ENCODE measurements at places on chromosomes 3 and 15.

- no peak for DNase-seq
Measured at GRCh38 chr3:106813742-106814141, 563.5 kb upstream of the CCDC54 start.

DNA sequence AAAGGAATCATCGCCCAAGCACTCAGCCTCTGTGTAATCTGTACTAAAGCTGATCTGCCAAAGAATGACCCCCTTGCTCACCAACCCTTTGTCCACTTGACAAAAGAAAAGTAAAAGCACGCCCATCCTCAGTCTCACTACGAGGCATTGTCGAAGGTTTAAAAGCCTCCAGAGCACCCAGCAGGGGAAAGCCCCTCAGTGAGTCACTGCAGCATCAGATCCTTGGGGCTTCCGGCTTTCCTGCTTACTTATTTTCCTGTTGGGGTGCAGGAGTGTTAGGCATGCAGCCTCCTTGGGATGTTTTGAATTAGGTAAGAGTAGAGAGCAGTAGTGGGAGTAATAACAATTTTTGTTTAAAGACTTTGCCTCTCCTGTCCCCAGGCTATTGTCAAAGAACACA, 216.1 kb downstream of the MTHFS start:
- no peak for DNase-seq

GRCh38 chr3:108215871-108216270, 6.4 kb downstream of the IFT57 start:
- DNase-seq = no peak

- peak; percentile 21 for DNase-seq
Measured at GRCh38 chr3:182703233-182703632, 90.1 kb upstream of the ATP11B start.

- DNase-seq = no peak
Measured at GRCh38 chr3:183526838-183527427, 28.6 kb downstream of the KLHL6 start.

- DNase-seq = no peak
Measured at GRCh38 chr15:92616621-92617548, 38.7 kb downstream of the FAM174B start.

DNA sequence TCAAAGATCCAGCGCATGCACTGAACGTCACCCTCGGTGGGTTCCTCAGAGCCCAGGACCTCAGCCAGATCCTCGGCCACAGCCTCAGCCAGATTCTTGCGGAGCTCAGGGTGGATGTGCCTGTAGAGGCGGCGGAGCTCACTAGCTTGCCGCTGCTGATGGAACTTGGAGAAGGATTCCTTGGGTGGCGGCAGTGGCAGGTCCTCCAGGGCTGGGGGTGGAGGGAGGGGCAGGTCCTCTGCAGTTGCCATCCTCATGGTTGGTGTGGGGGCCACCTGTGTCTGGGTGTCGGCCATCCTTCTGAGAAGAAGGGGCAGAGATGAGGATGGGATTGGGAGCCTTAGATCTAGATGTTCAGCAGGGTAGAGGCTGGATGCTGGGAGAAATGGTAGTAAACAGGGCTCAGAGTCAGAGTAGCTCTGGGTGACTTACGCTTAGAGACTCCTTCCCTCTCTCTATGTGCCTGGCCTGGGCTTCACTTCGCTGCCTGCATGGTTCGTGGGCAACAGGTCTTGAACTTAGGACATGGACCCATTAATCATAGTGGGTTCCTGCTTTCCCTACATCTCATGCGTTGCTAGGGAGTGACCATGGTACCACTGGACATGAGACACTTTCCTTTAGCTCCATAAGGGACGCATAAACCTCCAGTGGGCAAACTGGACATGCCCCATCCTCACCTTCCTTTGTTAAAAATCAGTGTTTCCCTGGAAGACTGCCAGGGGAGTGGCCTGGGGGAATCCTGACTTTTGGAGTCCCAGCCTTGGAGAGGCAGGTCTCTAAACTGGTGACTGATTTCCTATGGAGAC, 3.0 kb downstream of the XIRP1 start:
- no peak for DNase-seq

DNA sequence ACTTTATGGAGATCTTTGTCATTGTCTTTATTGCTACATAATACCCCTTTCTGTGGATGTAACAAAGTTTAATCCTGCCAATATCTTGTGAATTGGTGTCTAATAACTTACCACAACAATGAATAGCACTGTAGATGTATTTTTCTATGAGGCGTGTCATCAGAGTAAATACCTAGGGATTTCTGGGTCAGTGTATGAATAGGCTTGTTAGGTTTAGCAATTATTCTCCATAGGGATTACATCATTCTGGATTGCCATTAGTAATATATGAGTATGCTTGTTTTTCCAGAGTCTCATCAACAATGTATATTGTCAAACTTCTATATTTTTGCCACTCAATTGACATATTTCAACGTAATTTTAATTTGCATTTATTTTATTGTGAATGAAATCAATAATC, 67.9 kb downstream of the UNC13C start:
- no peak for DNase-seq

DNA sequence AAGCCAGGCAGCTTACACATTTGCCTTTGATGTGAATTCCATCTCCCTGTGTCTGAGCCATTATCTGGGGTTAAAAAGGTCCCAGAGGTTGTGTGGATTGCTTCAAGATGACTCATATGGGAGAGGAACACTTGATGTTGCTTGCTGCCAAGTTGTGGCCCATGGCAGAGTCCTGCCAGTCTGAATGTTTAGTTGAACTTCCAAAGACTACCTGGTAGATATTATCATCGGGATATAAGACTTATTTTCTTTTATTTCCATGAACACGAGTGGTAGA, 85.6 kb downstream of the TJP1 start:
- DNase-seq = peak; percentile 79

DNA sequence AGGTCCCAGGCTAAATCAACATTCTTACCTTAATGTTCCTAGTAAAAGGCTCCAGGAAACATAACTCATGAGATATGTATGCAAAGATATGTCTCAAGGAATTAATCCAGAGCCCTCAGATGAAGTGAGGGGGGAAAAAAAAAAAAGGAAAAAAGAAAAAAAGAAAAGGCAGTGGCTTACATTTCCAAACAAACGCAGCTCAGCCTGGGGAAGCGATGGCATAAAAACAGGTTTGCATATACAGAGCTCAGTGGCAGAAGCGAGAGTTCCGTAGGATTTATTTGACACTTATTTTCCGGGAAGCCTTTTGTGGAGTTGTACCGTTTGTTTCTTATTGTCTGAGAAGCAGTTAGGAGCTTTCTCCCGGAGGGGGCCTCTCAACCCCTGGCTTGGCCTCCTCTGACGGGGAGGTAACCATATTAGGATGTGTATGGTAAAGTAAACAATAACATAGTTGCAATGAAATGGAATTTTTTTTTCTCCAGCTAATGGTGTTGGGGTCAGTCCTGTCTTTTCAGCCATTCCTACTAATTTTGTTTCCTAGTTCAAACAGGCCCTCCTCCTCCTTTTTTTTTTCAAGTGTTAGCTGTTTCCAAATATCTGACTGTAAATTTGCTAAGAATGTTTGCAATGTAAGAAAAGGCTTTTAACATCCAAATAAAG, 338.6 kb downstream of the FOXP1 start:
- no peak for DNase-seq

DNA sequence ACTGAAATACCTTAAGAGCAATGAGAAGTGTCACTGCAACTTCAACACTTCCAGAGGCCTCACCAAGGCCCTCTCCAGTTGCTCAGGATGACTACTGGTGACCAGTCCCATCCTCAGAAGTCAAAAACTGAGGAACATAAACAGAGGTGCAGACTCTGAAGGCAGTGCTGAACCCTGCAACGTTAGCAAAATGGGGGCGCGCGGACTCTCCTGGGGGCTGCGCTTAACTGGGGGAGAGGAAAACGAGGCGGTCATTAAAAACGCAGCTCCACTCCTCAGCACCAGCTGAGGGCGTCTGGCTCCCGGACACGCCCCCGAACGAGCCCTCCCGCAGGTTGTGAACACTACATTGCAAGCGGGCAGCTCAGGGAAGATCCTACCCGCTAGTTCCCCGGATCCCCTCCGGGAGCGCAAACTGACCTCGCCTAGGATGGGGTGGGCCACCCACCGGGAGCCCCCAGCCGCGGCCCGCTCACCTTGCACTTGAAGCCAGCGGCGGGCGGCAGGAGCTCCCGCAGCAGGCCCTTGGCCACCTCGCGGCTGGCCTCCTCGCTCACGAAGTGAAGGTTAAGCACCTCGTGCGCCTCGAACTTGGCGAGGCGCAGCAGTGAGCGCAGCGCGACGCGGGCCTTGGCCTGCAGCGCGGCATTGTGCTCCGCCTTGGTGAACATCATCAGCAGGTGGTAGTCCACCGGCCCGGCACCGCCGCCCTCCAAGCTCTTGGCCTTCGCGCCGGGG, 711 bp downstream of the XXYLT1 start:
- no peak for DNase-seq

DNA sequence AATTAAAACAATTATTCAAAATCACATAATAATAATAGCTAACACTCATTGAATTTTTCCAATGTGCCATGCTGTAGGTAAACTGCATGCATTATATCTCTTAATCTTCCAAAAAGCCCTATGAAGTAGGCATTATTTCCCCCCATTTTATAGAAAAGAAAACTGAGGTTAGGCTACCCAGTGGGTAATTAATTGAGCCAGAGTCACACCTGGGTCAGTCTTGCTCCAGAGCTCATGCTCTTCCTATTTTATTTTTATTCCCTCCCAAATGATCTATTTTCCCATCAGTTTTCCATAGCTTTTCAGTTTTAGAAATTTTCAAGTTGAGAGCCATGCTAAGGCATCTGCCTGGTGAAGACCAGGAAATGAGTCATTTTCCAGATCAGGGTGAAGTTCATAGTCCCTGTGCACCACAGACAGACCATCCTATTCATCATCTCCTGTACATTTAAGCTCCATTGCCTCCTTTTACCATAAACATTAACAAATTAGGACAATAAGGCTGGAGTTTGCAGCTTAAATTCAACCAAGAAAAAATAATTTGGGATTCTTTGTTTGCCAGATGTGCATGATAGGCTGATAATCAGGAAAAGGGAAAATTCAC, 417.3 kb downstream of the OTOL1 start:
- no peak for DNase-seq

- no peak for DNase-seq
Measured at GRCh38 chr3:187082758-187083375, 56.4 kb downstream of the RPL39L start.

DNA sequence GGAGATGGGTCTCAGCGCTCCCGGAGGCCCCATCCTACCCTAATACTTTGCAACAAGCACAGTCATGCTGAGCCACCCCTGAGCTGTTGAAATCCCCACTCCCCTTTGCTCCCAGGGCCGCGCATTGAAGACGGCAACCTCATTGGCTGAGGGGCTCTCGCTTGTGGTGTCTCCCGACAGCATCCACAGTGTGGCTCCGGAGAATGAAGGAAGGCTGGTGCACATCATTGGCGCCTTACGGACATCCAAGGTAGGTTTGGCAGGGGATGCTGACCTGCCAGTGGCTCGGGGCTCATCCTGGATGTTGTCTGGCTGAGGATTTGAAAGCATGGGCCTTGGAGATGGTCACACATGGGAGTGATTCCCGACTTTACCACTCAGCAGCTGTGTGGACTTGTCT, 5.9 kb downstream of the TMEM43 start:
- no peak for DNase-seq

GRCh38 chr15:69783211-69783610, 314.5 kb downstream of the TLE3 start:
- DNase-seq = no peak

GRCh38 chr3:111087924-111088469, 16.4 kb downstream of the NECTIN3 start:
- DNase-seq = no peak

DNA sequence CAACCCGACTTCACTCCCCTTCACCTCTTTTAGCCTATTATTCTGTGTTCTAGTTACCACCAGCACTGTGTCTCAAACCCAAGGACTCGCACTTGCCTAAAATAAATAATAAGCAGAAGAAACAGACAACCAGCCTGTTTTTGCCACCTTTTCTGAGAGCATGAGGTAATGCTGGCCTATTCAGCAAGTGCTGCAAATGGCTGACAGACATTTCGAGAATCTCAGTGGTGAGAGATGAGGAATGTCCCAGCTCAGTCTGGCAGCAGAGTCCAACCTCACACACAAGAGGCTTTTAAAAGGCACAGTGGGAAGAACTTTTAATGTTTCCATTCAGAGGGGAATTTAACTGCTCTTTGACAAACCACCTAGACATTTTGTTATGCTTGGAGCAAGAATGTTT, 143.3 kb upstream of the GMNC start:
- DNase-seq = no peak

GRCh38 chr3:121768452-121768851, 18.9 kb upstream of the GOLGB1 start:
- no peak for DNase-seq

GRCh38 chr3:27630885-27631284, 91.2 kb downstream of the EOMES start:
- no peak for DNase-seq

DNA sequence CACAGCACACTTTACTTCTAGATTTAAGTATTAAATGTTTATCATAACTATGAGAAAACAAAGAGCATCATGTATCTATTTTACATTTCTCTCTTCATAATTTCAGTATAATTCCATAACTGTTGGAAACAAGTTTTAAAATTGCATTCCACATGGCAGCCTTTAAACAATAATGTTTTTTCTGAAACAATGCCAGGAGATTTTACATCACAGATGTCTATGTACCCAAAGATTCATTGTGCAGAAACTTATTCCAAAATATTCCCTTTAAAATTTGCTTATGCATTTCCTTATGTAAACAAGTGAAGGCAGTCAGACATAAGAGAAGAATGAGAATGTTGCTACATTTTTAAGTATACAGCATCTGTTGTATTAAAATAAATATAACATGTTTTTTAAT, 324.9 kb upstream of the COL8A1 start:
- DNase-seq = no peak

DNA sequence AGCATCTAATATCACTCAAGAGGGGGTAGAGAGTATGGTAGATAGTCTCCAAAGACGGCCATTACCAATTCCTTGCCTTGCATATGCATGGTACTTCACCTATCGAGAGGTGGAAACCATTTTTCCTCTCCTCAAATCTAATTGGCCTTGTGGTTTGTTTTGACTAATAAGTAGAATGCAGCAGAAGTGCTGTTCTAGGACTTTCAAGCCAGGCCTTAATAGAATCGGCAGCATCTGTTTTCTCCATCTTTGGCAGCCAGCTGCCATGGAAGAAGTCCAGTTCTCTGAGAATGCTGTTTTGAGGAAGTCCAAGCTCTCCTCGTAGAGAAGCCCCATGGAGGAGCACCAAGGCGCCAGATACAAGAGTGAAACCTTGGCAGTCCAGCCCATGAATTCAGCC, 59.1 kb upstream of the RASGRP1 start:
- DNase-seq = no peak

GRCh38 chr3:37736624-37737023, 125.1 kb upstream of the CTDSPL start:
- no peak for DNase-seq

- DNase-seq = no peak
Measured at GRCh38 chr15:83587091-83587490, 66.8 kb upstream of the ADAMTSL3 start.

DNA sequence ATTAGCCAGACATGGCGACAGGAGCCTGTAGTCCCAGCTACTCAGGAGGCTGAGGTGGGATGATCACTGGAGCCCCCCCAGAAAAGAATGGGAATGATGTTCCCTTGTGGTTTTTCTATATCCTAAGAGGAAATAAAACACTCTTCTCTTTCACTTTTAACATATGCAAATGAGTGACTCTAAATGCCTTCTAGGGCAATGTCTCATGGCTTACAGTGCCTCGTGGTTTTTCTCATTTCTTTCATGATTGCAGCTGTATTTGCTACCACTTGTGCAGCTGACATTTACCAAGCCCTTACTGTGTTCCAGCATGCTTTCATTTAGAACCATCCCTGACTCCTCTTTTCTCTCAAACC, 26.4 kb downstream of the STOML1 start:
- no peak for DNase-seq
